ENCODE measurements at places on chromosomes 5 and 9.
A peak's percentile ranks its signal among the peaks of the same experiment; 100 is the strongest.

GRCh38 chr9:137294681-137295237 is 7.3 kb downstream of the NRARP start:
- DNase-seq, result no peak

GRCh38 chr5:95237324-95237723 is 47.6 kb downstream of the MCTP1 start:
- no peak for DNase-seq

DNA sequence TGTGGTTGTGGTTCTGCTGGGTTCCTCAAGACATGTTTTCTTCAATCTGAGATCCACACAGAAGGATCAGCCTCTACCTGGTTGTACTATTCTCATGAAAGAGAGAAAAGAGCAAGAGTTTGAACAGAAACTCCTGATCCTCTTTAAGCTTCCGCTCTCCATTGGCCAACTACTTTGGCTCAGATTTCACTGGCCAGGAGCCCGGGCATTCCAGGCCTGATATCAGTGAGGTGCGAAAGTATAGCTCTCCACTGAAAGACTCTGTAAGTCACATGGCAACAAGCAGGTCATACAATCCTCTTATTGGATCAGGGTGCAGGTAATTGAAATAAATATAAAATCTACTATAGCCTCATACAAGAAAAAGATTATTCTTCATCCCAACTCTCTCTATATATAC is 920.5 kb downstream of the TLE4 start:
- DNase-seq, result no peak

DNA sequence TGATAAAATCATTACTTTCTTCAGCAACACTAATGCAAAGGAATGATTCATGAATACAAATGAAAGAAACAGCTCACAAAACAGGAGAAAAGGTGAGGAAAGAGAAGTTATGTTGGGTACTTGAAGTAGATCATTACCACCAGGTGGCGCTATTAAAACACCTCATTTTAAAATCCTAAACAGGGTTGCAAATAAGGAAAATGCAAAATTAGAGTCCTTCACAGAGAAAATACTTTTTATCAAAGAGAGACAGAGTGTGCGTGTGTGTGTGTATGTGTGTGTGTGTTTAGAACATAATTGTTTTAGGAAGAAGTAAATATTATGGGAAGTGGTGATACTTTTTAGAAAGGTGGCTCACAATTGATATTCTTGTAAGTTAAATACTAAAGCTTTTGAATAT is 49.5 kb upstream of the CD180 start:
- no peak for DNase-seq

DNA sequence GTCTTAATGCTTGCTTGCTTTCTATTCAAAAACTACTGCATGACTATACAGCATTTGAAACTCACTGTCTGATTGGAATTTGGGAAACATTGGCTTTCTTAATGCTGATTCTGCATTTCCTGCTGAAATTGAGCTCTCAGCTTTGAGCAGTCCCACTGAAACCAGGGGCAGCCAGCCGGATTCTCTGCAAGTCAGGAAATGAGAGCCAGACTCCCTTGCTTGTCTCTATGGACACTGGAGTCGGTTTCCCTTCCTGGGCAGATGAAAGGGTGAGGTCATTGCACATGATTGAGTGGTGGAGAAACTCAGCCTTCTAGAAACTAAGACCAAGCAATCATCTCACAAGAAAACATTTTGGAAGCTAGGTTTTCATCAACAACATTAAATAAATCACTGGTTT is 119.7 kb upstream of the SPATA31C2 start:
- peak; percentile 1 for DNase-seq

DNA sequence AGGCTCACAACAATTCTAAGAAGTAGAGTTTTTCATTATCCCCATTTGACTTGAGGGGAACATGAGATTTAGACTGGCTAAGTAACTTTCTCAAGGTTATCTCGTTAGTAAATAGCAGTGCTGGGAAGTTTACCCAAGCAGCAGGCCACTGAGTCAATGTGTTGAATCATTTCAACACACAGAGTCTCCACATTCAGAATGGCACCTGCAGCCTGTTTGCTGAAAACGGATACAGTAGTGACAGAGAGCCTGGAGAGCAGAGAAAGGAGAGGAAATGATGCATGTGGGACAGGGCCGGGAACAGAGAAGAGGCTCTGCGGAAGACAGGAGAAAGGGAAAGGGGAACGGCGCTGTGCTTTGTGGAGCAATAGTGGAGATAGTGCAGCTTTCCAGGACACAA is 33.5 kb upstream of the ZSWIM6 start:
- DNase-seq, result no peak

GRCh38 chr9:98501819-98502218 is 206.9 kb downstream of the GABBR2 start:
- no peak for DNase-seq

- no peak for DNase-seq
Measured at GRCh38 chr5:168227973-168228615, 63.4 kb upstream of the WWC1 start.

DNA sequence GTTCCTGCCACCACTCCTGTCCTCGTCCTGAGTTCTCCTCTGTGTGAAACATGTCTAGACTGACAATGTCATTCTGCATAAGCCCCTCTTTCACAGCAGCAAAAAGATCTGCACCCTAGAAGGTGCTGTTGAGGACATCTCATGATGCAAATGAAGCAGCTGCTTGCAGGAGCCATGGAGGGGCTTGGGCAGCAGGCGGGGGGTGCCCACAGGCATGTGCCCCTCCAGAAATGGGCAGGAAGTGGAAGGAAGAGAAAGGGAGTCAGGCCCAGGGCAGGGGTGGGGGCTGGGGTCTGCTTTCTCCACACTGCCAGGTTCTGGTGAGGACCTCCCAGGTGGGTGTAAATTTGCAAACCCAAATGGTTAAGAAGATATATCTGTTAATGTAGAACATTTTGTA is 54.5 kb upstream of the KCNMB1 start:
- no peak for DNase-seq

DNA sequence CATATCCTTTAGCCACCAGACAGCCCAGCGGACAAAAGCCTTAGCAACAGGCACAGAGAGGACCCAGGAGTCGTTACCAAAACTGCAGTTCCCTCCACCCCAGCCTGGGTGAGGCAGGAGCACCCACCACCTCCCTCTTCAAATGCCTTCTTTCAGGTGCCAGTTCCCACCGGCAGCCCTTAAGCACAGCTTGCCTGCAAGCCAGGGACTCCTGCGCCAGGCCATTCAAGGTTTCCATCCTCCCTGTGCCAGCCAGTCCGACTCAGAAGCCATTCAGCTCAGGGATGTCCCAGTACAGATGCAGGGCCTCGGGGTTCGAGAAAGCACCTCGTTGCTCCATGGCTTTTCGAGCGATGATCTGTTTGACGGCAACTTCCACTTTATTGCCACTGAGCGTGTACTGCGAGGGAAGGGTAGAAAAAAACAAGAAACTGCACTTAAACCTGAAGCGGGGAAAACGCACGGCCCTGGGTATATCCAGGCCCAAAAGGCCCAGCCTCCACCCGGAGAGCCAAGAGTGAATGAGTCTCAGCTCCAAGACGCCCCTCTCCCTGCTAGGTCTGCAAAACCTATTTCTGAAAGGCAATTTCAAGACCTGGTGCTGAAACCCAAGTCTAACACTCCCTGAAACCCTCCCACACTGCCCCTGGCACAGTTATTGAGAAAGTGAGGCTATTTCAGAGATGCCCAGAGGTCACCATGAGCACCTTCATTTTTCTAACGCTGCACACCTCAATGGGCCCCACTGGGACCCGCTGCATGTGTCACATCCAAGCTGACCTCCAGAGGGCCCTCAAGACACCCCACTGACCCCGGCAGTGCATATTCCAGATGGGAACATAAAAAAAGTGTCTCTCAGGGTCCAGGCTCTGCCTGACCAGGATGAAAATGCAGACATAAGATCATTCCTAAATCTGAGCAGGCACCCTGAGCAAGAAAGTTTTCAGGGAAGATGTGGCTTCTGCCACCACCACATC is 36.8 kb upstream of the ZNF354A start:
- DNase-seq, result no peak

- DNase-seq, result no peak
Measured at GRCh38 chr9:134522976-134523375, 118.6 kb upstream of the COL5A1 start.

GRCh38 chr9:18632632-18633403 is 158.9 kb downstream of the ADAMTSL1 start:
- no peak for DNase-seq

DNA sequence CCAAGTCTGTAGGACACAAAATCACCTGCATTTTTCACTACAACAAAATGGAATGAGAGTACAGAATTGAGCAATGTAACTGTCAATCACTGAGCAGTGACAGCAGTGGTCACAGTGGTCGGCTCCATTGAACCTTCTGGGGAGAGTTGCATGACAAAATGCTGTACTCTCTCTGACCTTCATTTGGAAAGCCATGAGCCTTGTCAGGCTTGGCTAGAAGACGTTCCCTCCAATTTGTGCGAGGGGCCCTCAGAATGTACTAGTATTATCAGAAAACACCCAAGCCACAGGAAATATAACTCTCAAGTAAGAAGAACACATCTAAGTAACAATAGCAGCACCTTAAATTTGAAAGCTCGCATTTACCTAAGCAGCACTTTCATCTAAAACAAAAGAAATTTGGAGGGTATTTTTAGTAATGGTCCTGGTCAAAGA is 425.6 kb upstream of the MEF2C start:
- no peak for DNase-seq

GRCh38 chr9:33489066-33489465 is 15.3 kb upstream of the NOL6 start:
- DNase-seq, result no peak

GRCh38 chr5:136776022-136776927 is 410.9 kb upstream of the TRPC7 start:
- DNase-seq, result no peak

DNA sequence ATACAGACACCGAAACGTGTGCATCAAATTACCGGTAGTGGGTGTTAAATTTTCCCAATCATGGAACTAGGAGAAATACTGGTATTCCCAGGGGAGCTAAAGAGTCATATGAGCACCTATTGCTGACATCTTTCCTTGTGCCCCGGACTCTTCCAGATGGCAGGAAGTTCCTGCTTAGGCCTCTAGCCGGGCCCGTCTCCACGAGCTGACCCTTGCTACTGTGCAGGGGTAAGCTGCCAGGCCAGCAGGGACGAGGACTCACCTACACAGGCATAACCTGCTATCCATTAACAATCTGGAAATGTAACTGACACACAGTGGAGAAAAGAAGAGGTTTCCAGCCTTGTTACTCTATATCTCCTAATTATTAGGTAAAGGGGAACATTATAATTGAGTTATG is 16.2 kb upstream of the SSBP2 start:
- DNase-seq, result no peak

- no peak for DNase-seq
Measured at GRCh38 chr5:103224118-103224893, 34.3 kb upstream of the MACIR start.

DNA sequence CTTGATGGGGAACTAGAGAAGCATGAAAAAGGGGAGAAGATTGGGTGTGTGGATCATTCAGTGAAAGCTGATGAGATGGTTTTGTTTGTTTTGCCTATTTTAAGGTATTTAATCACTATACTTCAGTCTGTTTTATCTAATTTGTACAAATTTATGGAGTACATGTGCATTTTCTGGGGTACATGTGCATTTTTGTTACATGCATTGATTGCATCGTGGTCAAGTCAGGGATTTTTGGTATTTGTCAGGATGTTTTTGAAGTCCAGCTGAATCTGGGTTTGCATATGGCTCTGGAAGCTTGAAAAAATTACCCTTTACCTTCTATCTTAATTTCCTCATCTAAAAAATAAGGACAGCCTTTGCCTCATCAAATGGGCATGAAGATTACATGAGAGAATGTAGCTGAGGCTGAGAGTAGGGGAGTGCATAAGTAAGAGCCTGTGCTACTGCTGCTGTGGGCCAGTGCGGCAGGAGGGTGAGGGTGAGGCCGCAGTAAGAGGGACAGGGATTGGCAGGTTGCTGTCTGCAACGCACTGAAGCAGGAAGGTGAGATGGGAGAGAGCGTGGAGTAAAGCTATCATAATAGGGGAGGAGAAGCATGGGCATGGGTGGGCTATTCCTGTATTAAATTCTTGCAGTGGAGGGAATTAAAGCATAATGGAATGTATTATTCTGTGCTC is 139.8 kb downstream of the NPR3 start:
- no peak for DNase-seq

DNA sequence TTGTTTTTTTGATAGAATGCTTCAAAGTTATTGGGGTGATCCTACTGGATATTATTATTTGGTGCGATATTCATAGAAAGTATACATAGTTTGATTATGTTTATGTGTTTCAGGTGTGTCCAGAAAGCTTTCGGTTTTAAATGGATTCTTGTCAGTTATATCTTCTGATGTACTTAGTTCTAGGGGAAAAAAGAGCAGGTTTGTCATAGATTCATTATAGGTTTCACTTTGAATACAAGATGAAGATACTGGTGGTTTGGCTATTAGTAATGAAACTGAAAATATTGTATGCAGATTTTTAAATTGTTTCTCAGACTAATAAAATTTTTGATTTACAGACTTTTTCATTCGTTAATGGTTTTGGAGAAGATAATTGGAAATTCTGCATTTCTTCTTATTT is 98.9 kb downstream of the MAN2A1 start:
- DNase-seq, result no peak

DNA sequence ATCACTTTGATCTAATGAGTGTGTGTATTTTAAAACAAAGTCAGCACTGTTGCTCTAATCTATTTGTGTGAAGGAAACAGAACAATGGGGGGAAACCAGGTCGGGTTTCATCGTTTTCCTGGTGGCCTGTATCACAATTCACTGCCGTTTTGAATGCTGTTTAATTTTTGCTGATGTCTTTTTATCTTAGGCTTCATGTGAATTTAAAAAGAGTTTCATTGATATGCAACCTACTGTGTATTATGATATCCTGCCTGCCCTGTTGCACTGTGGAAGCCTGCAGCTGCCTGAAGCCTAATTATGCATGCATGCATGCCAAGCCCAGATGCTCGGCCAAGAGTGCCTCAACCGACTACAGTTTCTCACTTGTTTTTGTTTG is 307.5 kb downstream of the ZNF608 start:
- peak; percentile 40 for DNase-seq

DNA sequence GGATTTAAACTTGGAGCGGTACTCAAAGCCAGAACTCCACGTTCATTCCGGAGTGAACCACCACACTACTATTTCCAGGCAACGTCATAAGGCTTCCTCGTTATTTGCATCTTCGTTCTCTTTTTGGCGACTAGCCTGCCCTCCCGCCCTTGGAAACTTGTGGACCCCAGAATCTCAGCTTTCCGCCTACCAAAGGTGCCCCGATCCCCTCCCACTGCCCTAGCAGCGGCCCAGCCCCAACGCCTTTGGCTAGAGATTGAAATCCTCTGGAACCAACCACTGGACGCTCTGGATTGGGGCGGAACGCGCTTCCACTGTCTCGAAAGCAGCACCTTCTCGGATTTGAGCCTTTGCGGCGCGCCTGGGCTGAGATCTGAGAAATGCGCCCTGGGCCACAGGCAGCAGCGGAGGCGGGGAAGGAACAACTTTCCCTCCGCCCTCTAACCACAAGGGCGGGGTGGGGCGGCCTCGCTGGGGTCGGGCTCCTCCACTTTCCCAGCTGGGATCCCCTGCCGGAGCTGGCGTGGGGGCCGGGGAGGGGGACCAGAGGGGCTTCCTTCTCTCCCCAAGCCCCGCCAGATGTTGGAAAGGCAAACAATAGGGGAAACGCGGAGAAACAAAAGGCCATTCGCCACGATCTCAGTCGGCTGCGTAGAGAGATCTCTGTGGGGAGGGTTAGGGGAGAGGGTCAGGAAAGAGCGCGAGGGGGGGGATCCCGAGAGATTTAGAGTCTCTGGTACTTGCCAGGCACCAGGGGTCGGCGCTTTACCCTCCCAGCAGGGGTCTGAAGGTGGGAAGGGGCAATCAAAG is 1.3 kb downstream of the MOB3B start:
- peak; percentile 39 for DNase-seq

GRCh38 chr9:5900622-5901021 is 9.9 kb downstream of the MLANA start:
- no peak for DNase-seq

- DNase-seq, result no peak
Measured at GRCh38 chr5:135691044-135691443, 112.3 kb upstream of the CXCL14 start.
